ENCODE measurements at places on chromosomes 5 and 9. TPM values are rescaled to one million over a fixed set of nuclear protein-coding genes. Genes with fewer than 3 reads are reported as not detected.

The TENT4A gene
- 9.7 TPM for total RNA-seq

The BAAT gene
- not detected for total RNA-seq

The CXCL14 gene
- 15.5 TPM for total RNA-seq

The TAF11L5 gene
- not detected for total RNA-seq

The MYMK gene
- total RNA-seq, result not detected

The KCNV2 gene
- total RNA-seq, result not detected

The CCL19 gene
- total RNA-seq, result not detected

The IL4 gene
- not detected for total RNA-seq

The TXNDC8 gene
- total RNA-seq, result not detected

The PCDHB4 gene
- total RNA-seq, result 0.34 TPM

The SNX2 gene
- total RNA-seq, result 30.9 TPM

The RASGEF1C gene
- total RNA-seq, result not detected

The PCSK5 gene
- 1.1 TPM for total RNA-seq

The PCDHGA3 gene
- total RNA-seq, result 0.04 TPM

The PCDHGB1 gene
- 0.23 TPM for total RNA-seq

The PCDHGB4 gene
- 1.5 TPM for total RNA-seq

The WDR38 gene
- not detected for total RNA-seq

The PCDHB3 gene
- under 0.01 TPM for total RNA-seq

The SLC34A3 gene
- total RNA-seq, result not detected

The EQTN gene
- 0.23 TPM for total RNA-seq

The DDX4 gene
- not detected for total RNA-seq

The CARD19 gene
- total RNA-seq, result 76.0 TPM

The ANKRD34B gene
- not detected for total RNA-seq

The ZNF454 gene
- 0.08 TPM for total RNA-seq

The GPR151 gene
- total RNA-seq, result not detected

The PDLIM4 gene
- total RNA-seq, result 74.6 TPM

The FAXDC2 gene
- total RNA-seq, result 0.84 TPM

The C5 gene
- 0.62 TPM for total RNA-seq

The CARD9 gene
- 0.19 TPM for total RNA-seq

The SLC25A46 gene
- total RNA-seq, result 40.6 TPM

The DAB2IP gene
- 28.8 TPM for total RNA-seq

The ORM2 gene
- not detected for total RNA-seq

The FBXW2 gene
- 26.6 TPM for total RNA-seq

The ADGRD2 gene
- total RNA-seq, result not detected

The TEK gene
- total RNA-seq, result 0.23 TPM

The LHX3 gene
- total RNA-seq, result not detected

The HACD4 gene
- total RNA-seq, result 4.7 TPM

The FNIP1 gene
- 14.6 TPM for total RNA-seq

The BRD8 gene
- total RNA-seq, result 10.9 TPM

The LCN1 gene
- not detected for total RNA-seq

The PALM2AKAP2 gene
- total RNA-seq, result 3.3 TPM

The CLIC3 gene
- 8.7 TPM for total RNA-seq

The ZNF622 gene
- 26.2 TPM for total RNA-seq

Measured in hair follicular keratinocyte (primary cell).